ENCODE measurements at places on chromosomes 11 and 22. TPM values are rescaled to one million over a fixed set of nuclear protein-coding genes. Genes with fewer than 3 reads are reported as not detected.

Gene ARHGAP8
- total RNA-seq, result 1.8 TPM

Gene RFPL1
- not detected for total RNA-seq

DNA sequence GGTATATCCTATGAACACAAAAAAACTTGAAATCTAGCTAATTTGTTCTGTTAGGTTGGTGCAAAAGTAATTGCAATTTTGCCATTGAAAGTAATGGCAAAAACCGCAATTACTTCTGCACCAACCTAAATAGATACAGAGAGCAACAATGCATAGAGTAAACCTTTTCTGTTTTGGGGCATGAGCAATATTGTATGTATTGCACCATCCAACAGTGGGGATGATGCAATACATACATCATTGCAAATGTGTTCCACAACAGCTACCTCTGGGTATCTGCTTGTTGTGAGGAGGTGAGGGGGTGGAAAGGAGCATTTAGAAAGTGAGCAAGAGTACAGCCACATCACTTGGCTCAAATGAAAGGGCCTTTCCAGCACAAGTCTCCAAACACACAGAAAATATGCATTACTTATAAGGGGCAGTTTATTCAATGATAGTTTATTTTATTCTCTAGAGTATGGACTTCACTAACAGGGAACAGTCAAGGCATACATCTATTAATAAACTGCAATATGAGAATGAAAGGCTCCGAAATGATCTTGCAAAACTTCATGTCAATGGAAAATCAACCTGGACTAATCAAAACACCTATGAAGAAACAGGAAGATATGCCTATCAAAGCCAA is 77.3 kb downstream of the DEUP1 start:
- H3K27ac ChIP-seq, result no peak overlapping the region
- no peak overlapping the region for H3K4me3 ChIP-seq
- no peaks in the 10 kb centered on the region for H3K36me3 ChIP-seq
- no peaks in the 10 kb centered on the region for H3K27me3 ChIP-seq
- no peaks in the 10 kb centered on the region for H3K4me1 ChIP-seq
- no peak for DNase-seq

DNA sequence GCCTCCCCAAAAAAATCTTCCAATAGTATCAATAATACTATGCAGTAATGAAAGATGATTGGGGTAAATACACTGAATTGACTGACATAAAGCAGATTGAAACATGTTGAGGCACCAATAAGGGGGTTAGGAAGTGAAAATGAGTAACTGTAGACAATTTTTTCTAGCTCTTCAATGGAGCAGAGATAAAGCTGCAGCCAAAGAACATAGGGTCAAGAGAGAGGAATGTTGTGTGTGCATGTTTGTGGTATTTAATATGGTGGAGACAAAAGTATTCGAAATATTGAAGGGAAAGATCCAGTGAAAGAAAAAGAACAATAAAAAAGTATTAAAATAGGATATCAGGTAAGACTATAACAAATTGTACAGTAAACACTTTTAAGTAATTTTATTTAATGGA is 450.0 kb upstream of the CCDC179 start:
- H3K36me3 ChIP-seq, result no peaks in the 10 kb centered on the region
- no peaks in the 10 kb centered on the region for H3K27me3 ChIP-seq
- DNase-seq, result no peak

- peak overlapping the region; percentile 84 for H3K27ac ChIP-seq
- no peaks in the 10 kb centered on the region for H3K27me3 ChIP-seq
- H3K36me3 ChIP-seq, result no peaks in the 10 kb centered on the region
These were observed 5.8 kb downstream of the MOB2 start for GRCh38 chr11:1480555-1481482.

GRCh38 chr22:43308836-43309235 is 34.3 kb downstream of the SCUBE1 start:
- no peak for DNase-seq
- H3K4me1 ChIP-seq, result no peaks in the 10 kb centered on the region
- H3K27me3 ChIP-seq, result no peaks in the 10 kb centered on the region
- no peaks in the 10 kb centered on the region for H3K36me3 ChIP-seq
- H3K4me3 ChIP-seq, result no peak overlapping the region
- H3K27ac ChIP-seq, result no peak overlapping the region

- H3K27ac ChIP-seq, result no peak overlapping the region
- DNase-seq, result no peak
- no peak overlapping the region for H3K4me3 ChIP-seq
- no peaks in the 10 kb centered on the region for H3K36me3 ChIP-seq
These were observed 33.7 kb upstream of the B3GAT1 start for GRCh38 chr11:134445601-134446325.

GRCh38 chr11:76723142-76723541 is 52.6 kb upstream of the LRRC32 start:
- H3K27ac ChIP-seq, result no peak overlapping the region
- H3K36me3 ChIP-seq, result no peaks in the 10 kb centered on the region
- no peaks in the 10 kb centered on the region for H3K4me1 ChIP-seq
- no peak overlapping the region for H3K4me3 ChIP-seq

- no peak for DNase-seq
- no peaks in the 10 kb centered on the region for H3K36me3 ChIP-seq
- no peaks in the 10 kb centered on the region for H3K27me3 ChIP-seq
- no peak overlapping the region for H3K4me3 ChIP-seq
These were observed 12.9 kb downstream of the USP28 start for GRCh38 chr11:113862435-113862834.

- H3K27ac ChIP-seq, result no peak overlapping the region
- H3K36me3 ChIP-seq, result no peaks in the 10 kb centered on the region
- DNase-seq, result no peak
- no peaks in the 10 kb centered on the region for H3K4me1 ChIP-seq
- H3K27me3 ChIP-seq, result no peaks in the 10 kb centered on the region
These were observed 556.5 kb downstream of the MN1 start for GRCh38 chr22:27245056-27245455.

DNA sequence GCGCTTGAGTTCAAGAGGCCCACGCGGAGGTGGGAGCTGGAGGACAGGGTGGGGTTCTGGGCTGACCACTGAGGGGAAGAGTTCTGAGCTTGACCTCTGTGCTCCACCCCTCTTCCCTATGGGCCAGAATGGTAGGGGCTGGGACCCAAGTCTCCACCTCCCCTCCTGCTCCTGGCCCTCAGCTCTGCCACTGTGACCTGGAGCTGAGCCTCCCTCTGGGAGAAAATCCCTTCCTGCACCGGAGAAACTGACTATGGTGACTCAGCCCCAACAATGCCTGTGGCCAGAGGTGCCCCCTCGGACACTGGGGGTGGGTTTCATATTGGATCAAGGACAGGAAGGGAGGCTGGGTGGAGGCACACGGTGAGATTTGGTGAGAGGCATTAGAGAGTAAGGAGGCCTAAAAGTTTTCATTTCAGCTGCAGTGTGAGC is 23.0 kb downstream of the RELT start:
- H3K4me1 ChIP-seq, result no peaks in the 10 kb centered on the region
- no peaks in the 10 kb centered on the region for H3K27me3 ChIP-seq
- peak overlapping the region; percentile 10 for H3K27ac ChIP-seq
- no peaks in the 10 kb centered on the region for H3K36me3 ChIP-seq
- H3K4me3 ChIP-seq, result no peak overlapping the region
